Cerebellar nuclear complex (tissue), 1 donor: ENCODE measurements at places on chromosomes 7 and 10.

GRCh38 chr7:143354376-143354775, 8.1 kb downstream of the FAM131B start:
- DNase-seq, result no peak

DNA sequence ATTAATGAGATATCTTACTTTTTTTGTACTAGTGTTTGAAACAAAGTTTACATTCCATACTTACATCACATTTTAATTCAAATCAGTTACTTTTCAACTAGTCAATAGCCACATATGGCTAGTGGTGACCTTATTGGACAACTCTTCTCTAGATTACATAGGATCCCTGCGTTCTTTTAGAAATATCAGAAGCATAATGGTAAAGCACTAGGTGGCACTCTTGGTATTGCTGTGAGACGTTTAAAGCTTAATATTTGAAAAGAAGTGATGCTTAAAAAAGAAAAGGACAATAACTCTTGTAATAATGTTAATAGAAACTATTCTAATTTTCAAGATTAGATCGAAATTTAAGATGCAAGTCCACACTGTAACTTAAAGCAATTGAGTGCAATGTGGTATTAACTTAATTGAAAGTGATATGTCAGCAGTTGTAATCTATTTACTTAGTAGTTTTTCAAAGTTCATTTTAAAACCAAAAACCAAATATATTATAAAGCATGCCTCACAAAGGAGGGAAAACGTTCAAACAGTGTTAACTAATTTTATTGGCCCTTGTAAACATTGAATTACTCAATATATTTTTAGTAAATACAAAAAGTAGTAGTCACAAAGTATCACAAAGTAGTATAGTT, 339.1 kb downstream of the ATRNL1 start:
- DNase-seq, result no peak

GRCh38 chr10:104487794-104488438, 134.3 kb downstream of the CFAP58 start:
- DNase-seq, result no peak

- no peak for DNase-seq
Observed at GRCh38 chr7:131556053-131556908, at the start of gene PODXL. TSS of gene PODXL (minus strand) at chr7:131556628. CDS start at chr7:131556359, 269 bp downstream.

- no peak for DNase-seq
Observed at GRCh38 chr10:71436268-71437125, 39.8 kb downstream of the CDH23 start.

GRCh38 chr7:66679633-66680244, 51.1 kb downstream of the KCTD7 start:
- DNase-seq, result no peak

GRCh38 chr10:31304291-31304970, 14.6 kb upstream of the ZEB1 start:
- DNase-seq, result no peak

- no peak for DNase-seq
Observed at GRCh38 chr7:131945313-131945911, 389.0 kb upstream of the PODXL start.

GRCh38 chr10:17961551-17962422, 10.1 kb downstream of the SLC39A12 start:
- no peak for DNase-seq

DNA sequence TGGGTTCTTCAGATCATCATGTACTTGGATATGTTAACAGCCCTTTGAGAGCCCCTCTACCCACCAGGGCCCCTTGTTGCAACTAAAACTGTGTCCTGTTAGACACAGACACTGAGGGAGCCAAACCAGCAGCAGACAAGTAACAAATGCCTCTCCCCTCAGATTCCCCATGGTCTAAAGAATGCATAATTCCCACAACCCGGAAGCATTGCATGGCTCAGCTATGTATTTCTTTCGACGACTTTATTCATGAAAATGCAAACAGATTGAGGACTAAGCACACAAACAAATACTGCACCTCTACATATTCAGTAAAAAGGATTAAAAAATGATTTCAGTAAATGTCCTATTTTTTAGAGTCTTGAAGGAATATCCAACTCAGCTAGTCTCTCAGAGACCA, 70.1 kb upstream of the HECW1 start:
- DNase-seq, result no peak

DNA sequence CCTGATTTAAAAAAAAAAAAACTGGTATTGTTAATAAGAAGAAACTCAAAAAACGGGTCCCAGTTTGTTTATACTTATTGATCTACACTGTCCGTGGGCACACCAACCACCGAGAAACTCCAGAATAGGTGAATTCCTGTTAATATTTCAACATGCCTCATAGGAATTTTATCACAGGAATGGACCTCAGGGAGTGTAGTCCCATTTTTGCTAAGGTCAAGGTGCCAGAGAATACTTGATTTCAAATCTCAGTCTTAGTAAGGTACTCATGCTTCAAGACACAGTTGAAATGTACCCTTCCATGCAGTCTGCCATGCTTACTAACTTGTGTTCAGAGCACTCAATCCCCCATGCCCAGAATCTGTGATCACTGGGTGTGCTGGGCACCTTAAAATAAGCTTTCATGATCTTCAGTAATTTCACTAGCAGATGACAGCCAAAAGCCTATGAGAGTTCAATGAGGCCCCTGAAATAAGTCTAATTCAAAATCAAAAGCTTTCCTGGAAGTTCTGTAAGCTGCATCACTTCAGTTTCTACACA, 385.7 kb downstream of the TNS3 start:
- DNase-seq, result no peak

GRCh38 chr10:120131183-120131582, 238.7 kb downstream of the SEC23IP start:
- DNase-seq, result no peak

- DNase-seq, result no peak
Observed at GRCh38 chr7:129804111-129804889, 148.5 kb downstream of the UBE2H start.

DNA sequence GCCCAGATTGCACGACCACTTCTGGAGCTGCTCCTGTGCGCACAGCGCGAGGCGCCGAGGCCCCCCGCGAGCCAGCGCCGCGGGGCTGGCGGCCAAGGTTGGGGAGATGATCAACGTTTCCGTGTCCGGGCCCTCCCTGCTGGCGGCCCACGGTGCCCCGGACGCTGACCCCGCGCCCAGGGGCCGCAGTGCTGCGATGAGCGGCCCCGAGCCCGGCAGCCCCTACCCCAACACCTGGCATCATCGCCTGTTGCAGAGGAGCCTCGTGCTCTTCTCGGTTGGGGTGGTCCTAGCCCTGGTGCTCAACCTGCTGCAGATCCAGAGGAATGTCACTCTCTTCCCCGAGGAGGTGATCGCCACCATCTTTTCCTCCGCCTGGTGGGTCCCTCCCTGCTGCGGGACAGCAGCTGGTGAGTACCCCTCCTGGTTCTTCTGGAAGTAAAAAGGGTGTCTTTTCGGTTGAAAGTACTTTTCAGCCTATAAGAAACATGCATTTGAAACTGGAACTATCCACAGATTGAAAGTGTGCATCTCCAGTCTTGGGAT, 683 bp downstream of the INSIG1 start:
- DNase-seq, result no peak

GRCh38 chr7:92747041-92747835, 89.1 kb downstream of the CDK6 start:
- DNase-seq, result no peak

DNA sequence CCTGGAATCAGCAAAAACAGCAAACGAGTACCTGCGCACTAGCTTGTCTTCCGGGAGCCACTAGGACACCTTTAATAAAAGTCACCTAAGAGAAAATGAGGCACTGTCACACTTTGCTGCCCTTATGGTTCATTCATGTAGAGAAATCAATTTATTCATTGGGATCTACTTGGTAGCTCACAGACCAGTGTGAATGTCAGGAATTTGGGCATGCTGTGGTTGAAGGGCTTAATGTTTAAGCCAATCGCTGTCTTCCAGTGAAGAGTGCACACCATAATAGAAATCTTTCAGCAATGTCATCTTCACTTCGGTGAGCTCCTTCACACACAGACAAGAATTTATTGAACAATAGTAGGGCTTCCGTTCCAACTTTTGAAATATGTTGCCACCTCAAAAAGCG, 65.1 kb downstream of the MARCHF5 start:
- no peak for DNase-seq
